ENCODE measurements at places on chromosomes 3 and 15.

DNA sequence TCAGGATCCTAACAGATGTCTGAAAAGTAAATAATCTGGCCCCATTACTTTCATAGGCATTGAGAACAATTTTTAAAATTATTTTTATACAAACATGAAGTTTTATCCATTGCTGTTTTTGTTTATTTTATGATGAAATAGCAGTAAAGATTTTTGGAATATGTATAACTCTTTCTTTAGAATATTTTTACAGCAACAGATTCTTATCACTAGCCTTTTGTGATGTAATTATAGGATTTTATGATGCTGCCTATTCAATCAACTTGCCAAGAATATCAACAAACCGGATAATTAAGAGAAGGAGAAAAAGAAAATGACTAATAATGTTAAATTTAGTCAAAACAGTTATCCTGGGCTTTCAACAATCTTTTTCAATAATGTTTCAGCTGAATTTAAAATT is 386.3 kb downstream of the ZIC1 start:
- no peak for DNase-seq

GRCh38 chr3:16978234-16978920 is 93.6 kb downstream of the PLCL2 start:
- peak; percentile 70 for DNase-seq

DNA sequence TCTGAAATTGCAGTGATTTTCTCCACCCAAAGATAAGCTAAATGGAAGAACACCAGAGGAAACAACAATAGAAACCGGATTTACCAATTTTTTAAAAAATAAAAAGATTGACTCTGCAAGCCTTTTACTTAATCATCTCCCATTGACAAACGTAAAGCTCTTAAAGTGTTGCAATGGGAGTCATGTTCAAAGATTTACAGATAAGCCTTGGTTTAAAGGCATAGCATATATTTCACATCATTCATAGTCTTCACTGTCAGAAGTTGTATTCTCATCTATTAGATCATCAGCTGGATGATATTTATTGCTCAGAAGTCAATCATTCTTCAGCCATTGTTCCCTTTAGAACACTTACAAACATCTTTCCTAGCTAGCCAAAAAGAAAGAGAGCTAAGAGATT is 397.6 kb downstream of the GBE1 start:
- DNase-seq, result no peak

DNA sequence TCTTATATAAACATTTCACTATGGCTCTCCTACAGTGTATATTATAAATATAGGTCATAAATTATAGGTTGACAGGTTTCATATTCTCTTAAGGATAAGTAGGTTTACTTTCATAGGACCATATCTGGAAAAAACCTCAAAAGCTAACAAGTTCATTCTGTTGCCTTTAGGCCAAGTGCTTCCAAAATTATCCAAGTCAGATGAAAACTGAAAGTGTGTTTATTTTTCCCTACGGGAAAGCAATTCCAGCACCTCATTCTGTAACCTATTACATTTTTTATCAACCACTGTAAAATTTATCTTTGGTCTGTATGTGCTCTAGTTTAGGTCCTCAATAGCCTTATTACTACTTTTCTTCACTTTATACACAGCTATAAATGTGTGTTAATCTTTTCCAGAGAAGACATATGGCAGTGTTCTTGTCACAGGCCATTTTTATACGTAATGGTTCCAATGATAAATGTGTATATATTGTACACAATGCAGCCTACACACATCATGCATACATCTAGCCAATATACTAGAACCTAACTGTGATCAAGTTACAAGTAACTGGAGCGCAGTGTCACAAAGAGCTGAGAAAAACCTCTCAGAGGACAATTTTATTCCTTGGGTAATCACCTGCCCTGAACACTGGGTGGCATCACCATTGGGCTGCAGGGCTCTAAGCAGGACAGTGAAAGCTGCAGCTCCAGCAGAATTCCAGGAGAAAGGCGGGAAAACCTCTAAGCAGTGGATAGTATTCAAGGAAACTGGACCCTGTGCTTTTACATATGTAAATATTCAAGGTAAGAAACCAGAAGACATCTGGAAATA is 251.3 kb downstream of the CTNNB1 start:
- DNase-seq, result no peak

DNA sequence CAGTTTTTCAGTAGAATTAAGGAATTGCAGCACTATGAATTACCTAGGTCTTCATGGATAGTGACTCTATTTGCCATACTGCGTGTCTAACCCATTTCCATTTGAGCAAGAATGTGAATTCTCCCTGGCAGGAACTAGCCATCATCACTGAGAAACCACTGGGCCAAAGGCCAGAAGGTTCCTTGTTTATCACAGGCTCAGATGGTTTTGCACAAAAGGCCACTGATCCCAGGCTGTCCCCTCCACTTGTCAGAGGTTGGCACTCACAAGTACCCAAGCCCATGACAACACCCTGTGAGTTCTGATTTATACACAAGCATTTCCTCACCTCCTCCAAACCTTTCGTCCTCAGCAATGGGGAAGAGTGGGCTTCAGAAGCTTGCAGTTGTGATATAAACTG is 131.8 kb downstream of the FOXB1 start:
- no peak for DNase-seq

DNA sequence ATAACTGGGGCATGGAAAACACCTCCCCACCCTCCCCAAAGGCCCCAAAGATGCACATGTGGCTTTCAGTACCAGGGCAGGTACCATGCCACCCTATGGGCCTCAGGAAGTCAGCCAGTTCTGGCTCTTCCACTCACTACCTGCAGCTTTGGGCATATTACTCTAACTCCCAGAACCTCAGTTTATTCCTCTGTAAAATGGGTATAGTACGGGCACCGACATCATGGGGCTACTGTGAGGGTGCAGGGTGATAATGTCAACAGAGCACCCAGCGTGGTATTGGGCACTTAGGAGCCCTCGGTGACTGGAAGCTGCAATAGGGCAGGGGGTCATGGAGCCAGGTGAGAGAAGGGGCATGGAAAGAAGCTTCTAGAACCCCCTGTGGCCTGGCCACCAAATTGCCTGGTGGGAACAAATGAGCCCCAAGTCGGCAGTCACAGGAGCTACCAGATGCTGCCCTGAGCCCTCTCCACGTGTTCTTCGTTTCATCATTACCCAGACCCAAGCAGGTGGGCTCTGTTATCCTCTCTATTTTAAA is 512.1 kb downstream of the SHQ1 start:
- no peak for DNase-seq

DNA sequence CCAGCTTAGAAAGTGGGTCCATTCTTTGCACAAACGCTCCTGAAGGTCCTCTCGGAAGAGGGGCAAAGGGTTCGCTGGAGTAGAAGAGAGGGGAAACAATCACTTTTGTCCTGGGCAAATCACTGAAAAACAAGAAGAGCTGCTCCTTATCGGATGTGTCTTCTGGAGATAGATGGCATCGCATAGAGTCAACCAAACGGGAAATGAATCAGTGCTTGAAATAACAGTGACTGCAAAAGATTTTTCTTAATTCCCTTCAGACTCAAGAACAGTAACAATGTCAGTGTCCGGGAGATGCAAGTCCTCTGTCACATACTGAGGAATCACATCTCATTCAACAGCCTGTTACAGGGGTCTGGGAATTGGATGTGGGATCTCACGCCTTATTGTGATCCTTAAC is 78.8 kb upstream of the PCSK6 start:
- DNase-seq, result peak; percentile 32

GRCh38 chr3:12771236-12771635 is 12.2 kb upstream of the TMEM40 start:
- DNase-seq, result no peak

DNA sequence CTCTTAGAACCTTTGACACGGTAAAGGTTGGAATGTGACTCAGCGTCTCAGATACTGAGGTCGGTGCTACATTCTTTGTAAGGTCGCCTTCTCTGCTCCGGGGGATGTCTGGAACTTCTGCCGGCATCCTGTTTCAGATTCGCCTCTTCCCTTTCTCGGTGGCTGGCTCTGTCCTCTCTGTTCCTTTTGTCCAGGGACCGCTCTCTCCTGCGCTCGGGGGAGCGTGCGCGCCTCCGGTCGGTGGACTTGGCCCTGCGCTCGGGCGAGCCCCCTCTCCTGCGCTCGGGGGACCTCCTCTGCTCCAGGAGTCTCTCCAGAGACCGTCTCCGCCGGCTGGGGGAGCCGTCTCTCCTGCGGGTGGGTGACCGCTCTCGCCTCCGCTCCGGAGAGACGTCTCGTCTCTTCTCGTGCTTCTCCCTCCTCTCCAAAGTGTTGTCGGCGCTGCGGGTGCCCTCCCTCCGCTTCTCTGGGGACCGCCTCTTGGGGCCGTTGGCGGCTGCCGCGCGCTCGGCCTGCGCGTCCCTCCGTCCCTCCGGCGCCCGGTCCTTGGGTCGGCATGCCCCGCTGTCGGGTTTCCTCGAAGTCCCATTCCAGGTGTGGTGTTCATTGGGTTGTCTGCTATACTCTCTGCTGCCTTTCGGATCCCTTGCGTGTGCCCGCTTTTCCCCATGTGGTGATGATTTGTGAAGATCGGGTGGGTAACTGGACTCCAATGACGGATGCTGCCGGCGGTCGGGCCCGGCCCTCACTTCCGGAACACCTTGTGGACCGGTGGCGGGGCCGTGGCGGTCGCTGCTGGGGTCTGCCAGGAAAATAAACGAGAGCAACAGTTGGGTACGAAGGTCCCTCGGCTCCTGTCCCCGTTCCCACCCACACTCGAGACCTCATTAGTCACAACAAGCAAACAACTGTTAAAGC is 668.8 kb upstream of the ADAMTS9 start:
- peak; percentile 21 for DNase-seq

GRCh38 chr3:183131186-183131725 is 31.3 kb downstream of the LAMP3 start:
- DNase-seq, result no peak

GRCh38 chr3:72449551-72449950 is 398.7 kb downstream of the SHQ1 start:
- DNase-seq, result peak; percentile 74

GRCh38 chr15:89087161-89087829 is 961 bp upstream of the ABHD2 start:
- DNase-seq, result no peak

GRCh38 chr15:48096355-48096786 is 24.4 kb upstream of the SLC24A5 start:
- no peak for DNase-seq

DNA sequence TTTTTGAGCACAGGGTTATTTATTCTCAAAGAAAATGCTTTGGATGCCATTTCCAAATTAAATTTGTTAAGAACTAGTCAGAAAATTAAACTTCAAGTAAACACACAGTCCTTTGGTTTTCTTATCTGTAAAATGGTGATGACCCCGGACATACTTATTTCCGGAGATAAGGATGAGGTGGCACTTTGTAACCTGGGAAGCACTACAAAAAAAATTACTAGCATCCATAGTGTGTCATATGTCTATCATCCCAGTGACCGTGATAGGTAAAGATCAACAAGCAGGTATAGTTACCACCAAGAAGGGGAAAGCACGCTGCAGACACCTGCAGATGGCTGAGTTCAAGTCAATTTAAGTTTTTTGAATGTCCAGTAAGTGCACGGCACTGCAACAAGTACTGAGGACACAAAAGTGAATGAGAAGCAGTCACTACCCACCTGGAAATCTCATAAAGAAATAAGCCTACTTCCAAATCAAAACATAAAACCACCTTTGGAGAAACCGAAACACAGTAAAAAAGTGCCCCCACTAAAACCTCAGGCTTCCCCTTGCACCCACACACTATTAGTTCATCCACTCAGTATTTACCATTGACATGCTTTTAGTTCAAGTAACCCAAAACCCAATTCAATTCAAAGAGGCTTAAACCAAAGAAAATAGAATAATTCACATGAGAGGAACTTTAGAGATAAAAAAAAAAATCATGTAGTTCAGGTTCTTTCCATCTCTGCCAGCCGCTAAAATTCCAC is 24.6 kb downstream of the SEMA5B start:
- no peak for DNase-seq

DNA sequence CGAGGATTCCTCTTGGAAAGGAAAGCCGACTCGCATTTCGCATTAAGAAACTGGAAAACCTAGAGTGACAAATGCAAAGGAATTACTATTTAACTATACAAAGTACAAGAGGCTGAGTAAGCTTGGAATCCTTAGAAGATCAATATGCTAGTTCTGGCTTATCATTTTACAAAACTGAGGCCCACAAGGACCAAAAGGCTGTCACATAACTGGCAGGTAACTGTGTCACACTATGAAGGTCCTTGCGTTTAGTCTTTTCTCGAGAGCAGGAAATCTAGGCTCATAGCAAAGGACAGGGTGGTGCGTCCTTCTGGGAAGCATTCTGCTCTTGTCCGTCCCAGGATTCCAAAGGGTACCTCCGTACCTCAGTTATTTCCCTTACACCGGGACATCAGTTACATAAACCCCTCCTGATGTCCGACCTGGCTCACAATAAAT is 629 bp downstream of the RPL24 start:
- no peak for DNase-seq

- DNase-seq, result peak; percentile 92
Observed at GRCh38 chr3:171192176-171192854, 165.8 kb upstream of the SLC2A2 start.

DNA sequence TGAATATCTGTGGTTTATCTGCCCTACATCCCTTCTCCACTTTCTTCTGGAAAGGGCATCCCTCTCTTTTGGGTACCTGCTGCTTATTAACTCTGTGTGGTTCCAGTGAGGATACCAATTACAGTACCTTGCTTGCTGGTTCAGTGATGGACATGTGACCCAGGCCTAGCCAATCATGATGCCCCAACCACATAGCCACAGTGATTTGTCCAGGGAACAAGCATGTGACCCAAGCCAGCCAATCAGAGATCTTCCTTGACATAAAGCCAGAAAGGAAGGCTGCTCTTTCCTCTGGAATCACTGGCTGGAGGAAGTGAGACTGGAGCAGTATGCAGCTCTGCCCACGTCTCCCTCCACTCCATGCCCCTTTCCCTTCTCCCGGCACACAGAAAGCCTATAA is 10.9 kb upstream of the TMEM158 start:
- no peak for DNase-seq

DNA sequence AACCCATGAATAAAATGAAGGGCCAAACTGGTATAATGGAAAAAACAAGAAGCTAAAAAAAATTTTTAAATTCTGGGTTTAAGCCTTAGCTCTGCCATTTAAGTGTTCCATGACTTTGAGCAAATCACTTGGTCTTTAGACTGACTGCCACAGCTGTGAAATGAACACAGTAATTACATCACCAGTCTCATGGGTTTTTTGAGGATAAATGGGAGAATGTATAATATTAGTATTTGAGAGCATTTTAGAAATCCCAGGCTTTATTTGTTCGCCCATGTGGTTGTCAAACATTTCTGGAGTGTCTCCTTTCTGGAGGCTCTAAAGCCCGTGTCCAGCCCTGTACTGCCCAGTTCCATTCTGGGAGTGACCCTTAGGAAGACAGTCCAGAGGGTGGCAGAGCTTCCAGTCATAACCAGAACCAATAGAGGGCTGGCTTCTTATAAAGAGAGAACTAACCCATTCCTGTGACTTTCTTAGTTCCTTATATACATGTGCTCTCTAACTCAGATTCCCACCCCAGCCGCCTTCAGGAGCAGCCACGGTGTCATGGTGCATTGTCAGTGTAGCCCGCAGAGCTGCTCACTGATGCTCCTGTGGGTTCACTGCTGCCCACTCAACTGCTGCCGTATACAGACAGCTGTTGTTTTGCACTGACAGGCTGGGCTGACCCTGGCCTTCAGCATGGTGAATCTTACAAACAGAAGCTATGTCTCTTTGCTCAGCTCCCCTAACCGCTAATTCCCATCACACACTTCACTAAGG is 44.7 kb downstream of the BOC start:
- DNase-seq, result no peak
